Fibroblast of skin of right biceps (primary cell): ENCODE measurements at places on chromosomes 16 and 17.

DNA sequence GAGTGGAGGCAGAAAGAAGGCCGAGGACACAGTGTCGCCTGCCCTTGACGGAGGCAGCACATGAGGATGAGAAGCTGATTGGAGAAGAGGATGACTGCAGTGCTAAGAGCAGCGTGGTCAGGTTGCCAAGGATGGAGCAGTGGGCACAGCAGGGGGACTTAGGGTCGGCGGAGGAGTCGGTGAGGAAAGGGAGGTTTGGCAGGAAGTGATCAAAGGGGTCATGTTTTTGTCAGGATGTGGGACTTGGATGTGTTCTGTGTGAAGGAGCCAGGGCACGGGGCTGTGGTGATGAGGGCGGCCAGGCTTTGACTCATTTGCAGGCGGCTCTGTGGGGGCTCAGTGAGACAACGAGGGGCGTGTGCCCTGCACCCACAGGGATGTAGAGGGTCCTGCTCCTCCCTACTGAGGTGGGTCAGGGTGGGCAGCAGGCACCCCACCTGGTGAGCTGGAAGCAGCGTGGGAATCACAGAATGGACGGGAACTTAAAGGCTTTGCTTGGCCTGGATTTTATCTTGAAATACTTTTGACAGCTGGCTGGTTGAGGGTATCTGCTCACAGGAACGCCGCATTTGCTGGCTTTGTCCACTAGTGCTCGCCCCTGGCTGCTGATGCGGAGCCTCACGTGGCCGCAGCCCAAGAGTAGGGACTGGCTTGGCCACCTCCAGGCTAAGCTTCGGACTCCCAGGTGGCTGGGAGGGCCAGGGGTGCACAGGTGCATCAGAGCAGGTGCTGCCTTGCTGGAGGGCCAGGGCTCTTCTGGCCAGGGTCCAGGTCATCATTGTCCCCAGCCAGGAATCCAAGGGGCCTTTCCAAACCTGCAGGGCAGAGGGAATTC is 6.0 kb downstream of the MPG start:
- DNase-seq = no peak

DNA sequence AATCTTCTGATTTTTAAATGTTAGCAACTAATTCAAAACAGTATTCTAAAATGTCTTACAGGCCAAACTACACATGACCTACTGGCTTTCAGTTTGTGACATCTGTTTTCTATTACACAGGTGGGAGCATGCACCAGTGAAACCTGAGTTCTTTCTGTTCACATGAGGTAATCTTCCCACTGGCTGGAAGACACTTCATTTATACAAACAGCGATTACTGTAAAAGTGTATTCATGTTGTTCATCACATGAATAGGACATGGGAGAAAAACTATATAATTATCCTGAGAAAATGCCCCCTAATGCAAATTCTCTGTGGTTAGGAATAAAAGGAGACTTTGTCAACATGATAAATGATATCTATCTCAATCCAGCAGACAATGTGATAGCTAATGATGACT is 11.1 kb upstream of the PIK3R5 start:
- DNase-seq = no peak

- DNase-seq = no peak
These were observed 302.4 kb downstream of the SOX9 start for GRCh38 chr17:72423286-72423589.

GRCh38 chr17:1915889-1916288 is 86.1 kb downstream of the RPA1 start:
- no peak for DNase-seq

DNA sequence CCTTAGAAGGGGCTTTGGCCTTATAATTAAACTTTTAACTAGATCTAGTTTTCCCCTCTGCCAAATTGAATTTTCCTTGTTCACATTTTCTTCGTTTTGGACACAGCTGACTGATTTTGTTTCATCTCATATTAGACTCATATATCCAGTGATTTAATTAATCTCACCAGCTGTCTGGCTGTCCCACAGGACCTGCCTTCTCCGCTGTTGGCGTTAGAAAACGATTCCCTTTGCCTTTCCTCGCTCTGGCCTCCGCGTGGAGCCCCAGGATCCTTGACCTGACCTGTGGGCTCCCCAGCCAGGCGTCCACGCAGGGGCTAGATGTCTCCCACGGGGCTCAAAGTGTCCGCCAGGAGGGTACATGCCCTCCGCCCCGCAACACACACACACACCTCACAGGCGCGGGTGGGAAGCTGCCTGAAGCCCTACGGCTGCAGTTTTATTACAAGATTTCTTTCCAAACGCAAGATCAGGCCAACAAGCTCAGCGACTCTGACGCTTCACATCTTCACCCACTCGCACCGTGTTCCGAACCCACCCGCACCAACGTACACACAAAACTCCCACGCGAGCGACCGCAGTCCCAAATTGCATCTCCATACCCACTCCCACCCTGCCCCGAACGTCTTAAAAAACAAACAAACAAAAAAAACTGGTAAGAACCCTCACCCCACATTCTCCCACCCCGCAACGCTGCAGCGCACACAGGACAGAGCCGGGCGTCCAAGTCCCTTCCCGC is 1.1 kb downstream of the RPRML start:
- DNase-seq = no peak

DNA sequence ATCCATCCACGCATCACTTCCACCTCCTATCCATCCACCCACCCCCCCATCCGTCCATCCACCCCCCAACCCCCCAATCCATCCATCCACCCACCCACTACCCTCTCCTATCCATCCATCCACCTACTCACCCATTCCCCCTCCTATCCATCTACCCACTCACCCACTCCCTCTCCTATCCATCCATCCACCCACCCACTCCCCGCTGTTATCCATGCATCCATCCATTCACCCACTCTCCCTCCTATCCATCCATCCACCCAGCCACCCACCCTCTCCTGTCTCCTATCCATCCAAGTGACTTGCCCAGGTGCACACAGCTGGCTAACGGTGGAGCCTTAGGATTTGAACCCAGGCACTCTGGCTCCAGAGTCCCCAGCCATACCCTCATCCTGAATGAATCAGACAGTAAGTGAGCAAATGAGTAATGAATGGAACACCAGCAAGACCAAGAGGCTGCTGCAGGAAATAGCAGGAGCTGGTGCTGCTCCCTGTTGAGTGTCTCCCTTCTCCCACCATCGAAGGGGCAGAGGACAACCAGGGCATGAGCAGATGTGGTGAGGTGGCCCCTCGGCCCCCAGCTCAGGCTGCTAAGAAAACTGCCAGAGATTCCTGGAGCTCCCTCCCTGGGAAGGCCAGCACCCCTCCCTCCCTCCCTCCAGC is 62.5 kb downstream of the LITAF start:
- no peak for DNase-seq

GRCh38 chr16:65410801-65411200 is 288.9 kb upstream of the CDH11 start:
- peak; percentile 33 for DNase-seq

DNA sequence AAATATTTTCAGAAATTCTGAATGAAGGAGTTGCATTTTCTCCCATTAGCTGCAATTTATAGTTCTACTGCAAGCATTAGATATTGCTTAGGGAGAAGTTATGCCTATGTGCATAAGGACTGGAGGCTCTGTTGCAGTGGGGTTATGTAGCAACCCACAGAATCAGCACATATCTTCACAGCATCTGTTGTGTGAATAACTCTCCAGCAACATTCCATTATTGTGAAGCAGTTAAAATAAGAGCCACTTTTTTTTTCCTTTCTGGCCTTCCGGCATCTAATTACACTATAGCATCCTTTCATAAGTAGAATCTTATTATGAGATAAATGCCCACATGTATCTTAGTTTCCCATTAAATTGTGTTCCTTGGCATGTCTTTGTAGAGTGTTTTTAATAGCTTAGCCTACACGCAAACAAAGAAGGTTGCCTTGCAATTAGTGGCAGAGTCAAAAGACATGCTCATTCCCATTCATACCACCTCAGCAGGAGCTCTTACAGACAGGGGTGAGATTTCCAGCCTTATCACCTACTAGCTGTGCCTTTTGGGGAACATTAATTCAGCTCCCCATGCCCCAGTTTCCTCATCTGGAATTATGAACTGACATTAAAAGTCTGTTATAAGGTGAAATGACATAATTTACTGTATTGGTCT is 596.0 kb upstream of the GOT2 start:
- DNase-seq = peak; percentile 68

DNA sequence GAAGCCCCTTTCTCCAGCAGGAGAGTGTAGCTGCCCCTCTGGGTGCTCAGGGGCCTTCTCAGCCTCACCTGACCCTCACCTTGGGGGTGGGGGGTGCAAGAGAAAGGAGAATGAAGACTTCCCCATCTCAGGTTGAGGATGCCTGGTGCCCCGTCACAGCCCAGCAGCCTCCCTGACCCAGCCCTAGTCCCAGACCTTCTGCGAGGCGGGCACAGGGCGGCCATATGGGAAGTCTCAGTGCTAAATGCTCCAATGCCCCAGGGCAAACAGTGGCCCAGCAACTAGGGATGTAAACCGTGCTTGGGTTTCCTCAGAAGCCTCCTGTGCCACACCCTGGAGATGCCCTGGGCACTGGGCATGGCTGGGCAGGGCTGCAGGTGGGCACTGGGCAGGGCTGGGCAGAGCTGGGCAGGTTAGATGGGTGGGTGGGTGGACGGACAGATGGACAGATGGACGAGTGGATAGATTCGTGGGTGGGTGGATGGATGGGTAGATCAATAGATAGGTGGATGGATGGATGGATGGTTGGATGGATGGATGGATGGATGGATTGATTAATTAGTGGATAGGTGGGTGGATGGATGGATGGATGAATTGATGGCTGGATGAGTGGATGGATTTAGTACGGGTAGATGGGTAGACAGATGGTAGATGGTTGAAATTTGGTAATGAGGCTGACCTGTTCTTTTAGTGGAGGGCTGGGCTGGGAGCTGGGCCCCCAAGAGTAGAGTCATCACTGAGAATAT is 16.8 kb downstream of the TPSD1 start:
- no peak for DNase-seq

DNA sequence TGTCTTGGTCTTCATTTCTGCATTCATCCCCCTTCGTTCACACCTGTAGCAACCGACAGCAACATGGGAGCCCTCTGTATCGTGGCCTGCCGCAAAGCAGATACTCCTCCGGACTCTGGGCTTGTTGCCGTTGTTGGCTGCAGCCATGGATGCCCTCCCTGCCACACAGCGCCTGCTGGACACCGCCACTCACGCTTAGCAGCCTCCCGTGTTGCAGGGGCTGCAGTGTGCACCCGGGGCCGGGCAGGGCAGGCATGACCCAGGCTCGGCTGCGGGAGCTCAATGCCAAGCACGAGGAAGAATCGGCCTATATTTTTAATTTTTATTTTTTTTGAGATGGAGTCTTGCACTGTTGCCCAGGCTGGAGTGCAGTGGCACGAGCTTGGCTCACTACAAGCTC is 34.9 kb upstream of the ZNF629 start:
- DNase-seq = no peak

- DNase-seq = no peak
These were observed 619.1 kb upstream of the SOX9 start for GRCh38 chr17:71501711-71502110.

GRCh38 chr16:1997494-1998359 is 8.0 kb downstream of the SYNGR3 start:
- DNase-seq = no peak

DNA sequence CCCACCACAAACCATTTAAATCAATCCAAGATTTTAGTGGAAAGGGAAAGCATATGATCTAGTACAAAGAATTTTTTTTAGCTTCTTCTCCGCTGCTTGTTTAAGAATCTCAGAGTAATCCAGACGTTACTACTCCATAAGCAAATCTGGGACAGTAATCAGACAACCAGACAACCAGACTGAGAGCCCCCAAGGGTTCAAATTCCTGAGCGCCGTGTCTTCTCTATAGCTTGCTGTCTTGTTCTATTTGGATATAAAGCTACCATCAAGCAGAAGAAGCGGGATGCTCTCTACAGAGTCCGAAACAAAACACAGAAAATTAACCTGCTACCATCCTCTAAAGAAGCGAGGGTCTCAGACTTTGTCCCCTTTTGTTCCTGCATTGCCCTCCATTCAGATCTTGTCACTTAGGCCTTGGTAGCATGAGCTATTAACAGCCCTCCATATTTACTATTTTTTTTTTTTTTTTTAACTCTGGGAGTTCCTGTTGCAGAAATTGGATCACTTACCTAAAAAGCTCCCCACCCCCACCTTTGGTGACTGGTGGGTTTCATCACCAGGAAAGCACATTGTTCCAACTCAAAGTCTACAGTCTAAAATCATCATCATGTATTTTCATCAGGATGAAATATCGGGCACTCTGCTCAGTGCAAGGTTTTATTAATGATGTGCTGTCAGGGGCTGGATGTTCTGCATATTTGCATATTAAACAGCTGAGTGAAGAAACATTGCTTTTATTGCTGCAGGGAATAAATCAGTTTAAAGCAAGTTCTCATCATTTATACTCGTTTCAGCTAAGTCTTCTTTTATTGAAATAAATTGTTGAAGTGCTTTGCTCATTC is 576.7 kb downstream of the WWOX start:
- DNase-seq = peak; percentile 44

- no peak for DNase-seq
These were observed 40.6 kb downstream of the SNX11 start for GRCh38 chr17:48148029-48148770.

GRCh38 chr16:69590590-69590989 is 24.8 kb downstream of the NFAT5 start:
- DNase-seq = no peak

DNA sequence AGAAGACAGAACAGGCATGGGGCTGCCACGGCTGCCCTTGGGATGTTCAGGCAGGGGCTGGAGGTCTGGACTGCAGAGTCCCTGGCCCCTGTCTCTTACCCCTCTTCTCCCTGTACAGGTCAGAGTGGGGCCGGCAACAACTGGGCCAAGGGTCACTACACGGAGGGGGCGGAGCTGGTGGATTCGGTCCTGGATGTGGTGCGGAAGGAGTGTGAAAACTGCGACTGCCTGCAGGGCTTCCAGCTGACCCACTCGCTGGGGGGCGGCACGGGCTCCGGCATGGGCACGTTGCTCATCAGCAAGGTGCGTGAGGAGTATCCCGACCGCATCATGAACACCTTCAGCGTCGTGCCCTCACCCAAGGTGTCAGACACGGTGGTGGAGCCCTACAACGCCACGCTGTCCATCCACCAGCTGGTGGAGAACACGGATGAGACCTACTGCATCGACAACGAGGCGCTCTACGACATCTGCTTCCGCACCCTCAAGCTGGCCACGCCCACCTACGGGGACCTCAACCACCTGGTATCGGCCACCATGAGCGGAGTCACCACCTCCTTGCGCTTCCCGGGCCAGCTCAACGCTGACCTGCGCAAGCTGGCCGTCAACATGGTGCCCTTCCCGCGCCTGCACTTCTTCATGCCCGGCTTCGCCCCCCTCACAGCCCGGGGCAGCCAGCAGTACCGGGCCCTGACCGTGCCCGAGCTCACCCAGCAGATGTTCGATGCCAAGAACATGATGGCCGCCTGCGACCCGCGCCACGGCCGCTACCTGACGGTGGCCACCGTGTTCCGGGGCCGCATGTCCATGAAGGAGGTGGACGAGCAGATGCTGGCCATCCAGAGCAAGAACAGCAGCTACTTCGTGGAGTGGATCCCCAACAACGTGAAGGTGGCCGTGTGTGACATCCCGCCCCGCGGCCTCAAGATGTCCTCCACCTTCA is 11.7 kb downstream of the TUBB3 start:
- no peak for DNase-seq
